ENCODE measurements at places on chromosomes 2 and 18. TPM values are rescaled to one million over a fixed set of nuclear protein-coding genes. Genes with fewer than 3 reads are reported as not detected.

GPR39 gene
- 0.46 TPM for total RNA-seq

MSTN gene
- total RNA-seq = not detected

DNA sequence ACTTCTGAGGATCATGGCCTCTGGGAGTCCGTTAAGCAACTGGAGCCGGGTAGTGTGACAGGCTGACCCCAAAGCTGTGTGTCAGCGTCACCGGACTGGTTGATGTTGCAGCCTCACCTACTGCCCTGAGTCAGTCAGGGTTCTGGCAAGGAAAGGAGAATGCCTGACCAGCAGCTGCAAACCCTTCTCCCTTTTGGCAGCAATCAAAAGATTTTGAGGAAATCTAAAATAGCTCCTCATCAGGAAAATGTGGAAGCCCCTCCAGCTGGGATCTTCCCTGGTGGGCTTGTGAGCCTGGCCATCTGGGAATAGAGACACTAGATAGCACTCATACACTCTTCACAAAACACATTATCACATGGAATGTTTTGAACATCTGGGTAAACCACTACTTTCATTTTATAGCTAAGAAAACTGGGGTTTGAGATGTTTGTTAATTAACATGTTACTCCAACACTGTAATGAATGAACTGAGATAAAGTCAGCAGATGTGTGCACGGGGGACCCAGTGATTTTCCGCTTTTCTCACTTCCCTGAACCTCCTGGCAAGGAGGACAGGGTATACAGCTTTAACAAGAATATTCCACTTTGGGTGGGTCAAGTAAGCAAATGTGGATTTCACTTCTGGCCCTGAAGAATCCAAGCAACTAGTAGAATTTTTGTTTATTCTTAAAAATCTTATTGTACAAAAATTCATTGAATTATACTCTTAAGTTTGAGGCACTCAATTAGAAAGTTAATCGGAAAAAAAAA, 24.7 kb downstream of the CLUL1 start:
- peak; percentile 60 for ATAC-seq

TRIM43 gene
- total RNA-seq = not detected

GRCh38 chr2:1698188-1698945, 45.9 kb downstream of the PXDN start:
- no peak for ATAC-seq

LIMS4 gene
- total RNA-seq = 2.6 TPM

ALK gene
- 1.6 TPM for total RNA-seq
